ENCODE measurements at places on chromosomes 16 and 17.

DNA sequence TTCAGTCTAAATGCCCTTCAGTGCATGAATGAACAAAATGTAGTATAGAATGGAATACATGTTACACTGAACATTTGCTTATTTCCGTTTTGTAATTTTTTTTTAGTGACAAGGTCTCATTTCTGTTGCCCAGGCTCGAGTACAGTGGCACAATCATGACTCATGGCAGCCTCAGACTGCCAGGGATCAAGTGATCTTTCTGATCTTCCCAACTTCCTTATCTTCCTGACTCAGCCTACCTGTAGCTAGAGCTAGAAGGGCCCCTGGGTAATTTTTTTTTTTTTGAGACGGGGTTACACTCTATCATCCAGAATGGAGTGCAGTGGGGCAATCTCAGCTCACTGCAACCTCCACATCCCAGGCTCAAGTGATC lies 7.3 kb upstream of the SLX4 start:
- DNase-seq = no peak

- no peak for DNase-seq
Observed at GRCh38 chr17:19348806-19349205, 13.7 kb downstream of the B9D1 start.

GRCh38 chr17:65028545-65028843 lies 28.0 kb downstream of the GNA13 start:
- no peak for DNase-seq

- no peak for DNase-seq
Observed at GRCh38 chr17:74391771-74392170, 24.5 kb downstream of the GPR142 start.

GRCh38 chr16:49588026-49588425 lies 214.4 kb downstream of the C16orf78 start:
- DNase-seq = no peak

- no peak for DNase-seq
Observed at GRCh38 chr17:76631821-76632565, 11.6 kb downstream of the ST6GALNAC1 start.

DNA sequence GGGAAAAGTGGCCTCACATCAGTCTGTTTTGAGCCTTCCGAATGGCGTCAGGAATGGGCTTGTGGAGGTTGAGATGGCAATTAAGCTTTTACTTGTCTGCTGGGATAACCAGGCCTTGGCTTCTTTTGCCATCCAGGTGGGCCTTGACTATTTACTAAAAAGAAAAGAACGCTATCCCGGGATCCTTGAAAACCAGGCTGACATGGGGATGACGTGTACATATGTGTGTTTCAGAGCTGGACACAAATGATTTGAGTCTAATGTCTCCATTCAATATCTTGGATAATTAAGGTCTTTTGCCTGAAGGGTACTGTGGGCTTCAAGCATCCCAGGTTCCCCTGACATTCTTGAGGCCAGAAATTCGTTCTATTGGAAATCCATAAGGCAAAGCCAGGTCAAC lies 32.6 kb upstream of the HOXB13 start:
- no peak for DNase-seq

DNA sequence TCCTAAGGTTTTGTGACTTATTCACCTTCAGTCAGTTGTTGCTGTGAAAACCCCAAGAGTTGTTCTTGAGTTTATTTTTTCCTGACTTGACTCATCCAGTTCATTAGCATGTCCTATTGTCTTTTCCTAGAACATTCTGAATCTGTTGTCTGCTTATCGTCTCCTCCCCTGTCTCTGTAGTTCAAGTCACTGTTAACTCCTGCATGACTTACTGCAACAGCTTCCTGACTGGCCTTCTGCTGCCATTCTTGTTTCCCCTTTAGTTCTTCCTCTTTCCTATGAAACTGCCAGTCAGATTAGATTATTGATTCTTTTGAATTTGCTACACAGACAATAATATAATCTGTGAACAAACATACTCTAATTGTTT lies 161.5 kb downstream of the FTO start:
- no peak for DNase-seq

- DNase-seq = no peak
Observed at GRCh38 chr17:62996221-62996620, 30.2 kb downstream of the TANC2 start.

- DNase-seq = no peak
Observed at GRCh38 chr17:17091856-17092756, 49.8 kb downstream of the MPRIP start.

DNA sequence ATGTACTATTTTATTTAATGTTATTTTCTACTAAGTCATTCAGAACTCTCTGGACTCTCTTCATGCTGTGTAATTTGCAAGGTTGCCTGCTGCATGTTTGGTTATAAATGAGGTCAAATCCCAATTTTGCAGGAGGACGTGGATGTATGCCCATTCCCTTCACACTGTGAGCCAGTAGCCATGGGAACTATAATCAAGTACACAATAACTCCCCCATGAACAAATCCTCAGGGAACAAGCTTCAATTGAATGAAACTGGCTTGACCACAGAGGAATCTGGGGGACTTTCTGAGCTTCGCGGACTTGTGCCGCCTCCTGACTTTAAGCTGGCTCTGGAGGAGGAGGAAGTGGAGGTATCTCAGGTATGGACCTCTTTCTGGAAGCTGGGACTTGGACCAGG lies 14.6 kb upstream of the KCTD13 start:
- no peak for DNase-seq

DNA sequence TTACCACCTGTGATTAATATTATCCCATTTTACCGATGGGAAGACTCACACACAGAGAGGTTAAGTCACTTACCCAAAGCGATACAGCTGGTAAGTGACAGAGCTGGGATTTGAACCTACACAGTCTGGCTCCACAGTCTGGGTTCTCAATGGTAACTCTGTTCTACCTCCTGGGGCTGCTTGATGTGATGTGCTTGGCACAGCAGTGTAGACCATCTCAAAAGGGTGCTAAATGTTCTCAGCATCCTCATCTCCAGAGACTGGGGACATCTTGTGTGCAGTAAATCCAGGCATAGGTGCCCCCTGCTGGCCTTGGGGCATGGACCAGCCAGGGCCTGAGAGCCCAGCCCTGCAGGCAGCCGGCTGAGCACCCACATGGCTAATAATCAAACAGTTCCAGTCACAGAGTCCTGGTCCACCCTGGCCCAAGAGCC lies 15.4 kb upstream of the KATNB1 start:
- no peak for DNase-seq

- DNase-seq = no peak
Observed at GRCh38 chr17:65627891-65628643, 66.6 kb upstream of the AXIN2 start.

GRCh38 chr17:60439501-60439900 lies 17.2 kb downstream of the CHCT1 start:
- no peak for DNase-seq

- no peak for DNase-seq
Observed at GRCh38 chr16:51151961-51152663, 1.0 kb upstream of the SALL1 start.

DNA sequence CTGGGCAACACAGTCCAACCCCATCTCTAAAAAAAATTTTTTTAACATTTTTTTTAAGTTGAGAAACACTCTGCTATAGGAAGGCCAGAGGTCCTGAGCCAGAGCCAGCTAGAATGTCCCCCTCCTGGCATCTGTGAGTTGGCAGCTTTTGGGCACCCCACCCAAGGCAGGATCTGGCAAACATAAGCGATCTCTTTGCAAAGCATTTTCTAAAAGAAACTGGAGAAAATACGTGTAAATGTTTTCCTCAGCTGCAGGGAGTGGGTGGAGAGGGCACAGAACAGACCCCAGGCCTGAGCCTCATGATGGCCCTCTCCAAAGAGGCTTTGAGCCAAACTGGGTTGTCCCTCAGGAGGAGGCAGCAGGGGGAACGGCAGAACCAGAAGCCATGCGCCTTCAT lies 11.7 kb downstream of the CAVIN1 start:
- DNase-seq = no peak

DNA sequence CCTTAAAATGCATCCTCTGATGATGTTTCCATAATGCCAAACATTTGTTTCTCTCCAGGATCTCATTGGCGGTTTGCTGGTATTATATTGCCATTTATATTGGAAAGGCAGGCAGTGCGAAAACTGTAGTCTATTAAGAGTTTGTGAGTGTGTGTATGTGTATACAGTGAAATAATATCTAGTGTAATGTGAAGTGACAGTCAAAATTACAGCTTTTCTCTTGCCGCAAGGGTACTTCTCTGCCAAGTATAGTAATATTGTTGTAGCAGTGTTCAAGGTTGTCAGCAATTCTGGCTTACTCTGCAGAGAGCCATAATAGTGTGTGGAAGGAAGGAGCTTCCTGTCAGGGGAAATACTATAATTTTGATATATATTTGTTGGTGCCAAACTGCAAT lies 178.6 kb downstream of the WWOX start:
- DNase-seq = no peak

GRCh38 chr16:65489531-65490023 lies 367.7 kb upstream of the CDH11 start:
- no peak for DNase-seq

- no peak for DNase-seq
Observed at GRCh38 chr16:78679546-78679945, 580.1 kb downstream of the WWOX start.

DNA sequence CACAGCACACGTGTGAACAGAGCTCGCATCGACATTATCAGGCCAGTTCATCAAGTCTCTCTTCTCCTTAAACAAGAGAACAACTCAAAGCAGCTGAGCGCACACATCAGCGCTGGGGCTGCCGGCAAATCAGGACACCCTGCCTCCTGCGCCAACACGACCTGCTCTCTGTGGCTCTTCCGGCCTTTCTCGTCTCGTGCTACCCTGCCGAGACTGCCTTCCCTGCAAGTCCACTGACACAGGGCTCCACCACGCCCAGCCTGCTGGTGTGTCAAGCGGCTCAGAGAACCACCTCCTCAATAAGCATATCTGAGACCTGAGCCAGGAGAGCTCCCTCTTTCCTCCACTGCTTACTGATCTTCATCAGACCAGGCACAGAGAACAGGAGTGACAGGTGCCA lies 96.9 kb downstream of the ZNF778 start:
- DNase-seq = peak; percentile 60

GRCh38 chr16:75097941-75098901 lies 18.4 kb downstream of the LDHD start:
- DNase-seq = peak; percentile 20

GRCh38 chr17:66675273-66675990 lies 159.5 kb upstream of the CACNG5 start:
- DNase-seq = no peak

GRCh38 chr17:69516911-69517310 lies 102.4 kb downstream of the MAP2K6 start:
- DNase-seq = no peak

DNA sequence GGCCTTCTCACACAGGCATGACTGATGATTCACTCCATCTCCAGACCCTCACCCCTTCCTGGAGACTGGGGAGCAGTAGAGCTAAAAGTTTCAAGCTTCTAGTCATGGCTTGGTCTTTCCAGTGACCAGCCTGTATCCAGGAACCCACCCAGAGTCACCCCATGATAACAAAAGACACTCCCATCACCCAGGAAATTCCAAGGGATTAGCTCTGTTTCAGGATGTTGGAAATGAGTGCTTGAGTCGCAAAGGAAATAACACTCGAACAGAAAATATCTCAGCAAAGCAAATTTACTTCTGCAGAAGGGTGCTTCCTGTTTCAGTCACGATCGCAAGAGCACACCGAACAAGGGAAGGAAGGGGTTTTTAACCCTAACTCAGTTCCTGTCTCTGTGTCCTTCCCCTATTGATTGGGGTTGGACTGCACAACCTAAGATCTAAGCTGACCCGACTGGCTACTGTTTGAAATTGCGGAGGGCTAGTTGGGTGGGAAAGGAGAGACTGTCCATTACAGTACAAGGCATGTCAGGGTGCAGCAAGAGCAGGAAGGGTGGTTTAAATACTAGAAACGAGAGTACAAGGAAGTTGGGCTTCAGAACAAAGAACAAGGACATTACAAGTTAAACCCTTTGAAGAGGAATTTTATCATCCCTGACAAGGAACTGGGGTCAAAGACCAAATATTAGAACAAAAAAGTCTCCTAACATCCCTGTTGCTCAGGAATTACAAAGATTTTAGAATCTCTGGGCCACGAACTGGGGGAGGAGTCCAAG lies 224.4 kb upstream of the CACNG5 start:
- no peak for DNase-seq

GRCh38 chr17:37050920-37051319 lies 102.2 kb downstream of the AATF start:
- no peak for DNase-seq

DNA sequence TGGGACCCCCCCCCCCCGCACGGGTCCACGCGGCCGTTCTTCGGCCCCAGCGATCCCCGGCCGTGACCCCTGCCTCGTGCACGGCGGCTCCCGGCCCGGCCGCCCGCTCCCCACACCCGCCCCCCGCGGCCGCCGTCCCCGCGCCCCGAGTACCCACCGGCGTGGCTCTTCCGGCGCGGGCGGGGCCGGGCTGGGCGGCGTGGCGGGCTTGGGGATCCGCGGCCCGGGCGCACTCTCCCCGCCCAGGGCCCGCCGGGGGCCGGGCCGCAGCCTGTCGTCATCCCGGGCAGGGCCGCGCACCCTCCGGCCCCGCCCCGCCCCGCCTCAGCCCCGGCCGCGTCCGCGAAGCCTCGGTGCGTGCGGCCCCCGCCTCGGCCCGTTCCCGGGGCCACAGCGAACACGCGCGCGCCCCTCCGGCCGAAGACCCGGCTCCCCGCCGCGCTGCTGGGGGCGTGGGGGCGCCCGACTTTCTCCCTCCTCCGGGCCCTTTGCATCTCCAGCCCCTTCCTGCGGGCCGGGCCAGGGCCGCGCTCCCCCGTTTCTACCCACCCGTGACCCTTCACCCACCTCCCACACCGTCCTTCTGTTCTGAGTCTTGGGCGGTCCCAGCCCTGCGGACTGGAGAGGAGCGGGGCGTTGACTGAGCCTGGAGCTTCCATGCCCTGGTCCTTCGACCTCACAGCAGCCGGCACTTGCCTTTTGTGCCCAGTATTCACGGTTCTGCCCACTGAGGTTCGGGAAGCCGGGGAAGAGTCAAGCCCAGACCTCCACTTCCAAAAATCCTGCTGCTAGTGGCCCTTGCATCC lies 840 bp downstream of the MYO1C start:
- DNase-seq = peak; percentile 40

DNA sequence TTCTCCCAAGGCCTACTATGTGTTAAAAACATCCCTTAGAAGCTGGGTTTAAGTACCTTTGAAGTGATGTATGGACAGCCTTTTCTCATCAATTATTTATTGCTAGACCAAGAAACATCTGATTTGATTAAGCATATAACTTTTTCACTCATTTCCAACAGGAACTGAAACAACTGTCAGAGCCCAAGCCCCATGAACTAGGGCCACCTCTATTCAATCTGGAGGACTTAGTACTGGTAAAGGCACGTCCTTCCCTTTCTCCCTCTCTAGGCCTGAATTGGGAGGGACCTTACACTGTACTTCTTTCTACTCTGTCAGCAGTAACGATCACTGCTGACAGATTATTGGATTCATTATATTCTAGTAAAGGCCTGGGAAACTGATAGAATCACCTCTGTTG lies 612.0 kb upstream of the CDH8 start:
- DNase-seq = no peak
